ENCODE measurements at places on chromosomes 12 and 14.
A peak's percentile ranks its signal among the peaks of the same experiment; 100 is the strongest.

DNA sequence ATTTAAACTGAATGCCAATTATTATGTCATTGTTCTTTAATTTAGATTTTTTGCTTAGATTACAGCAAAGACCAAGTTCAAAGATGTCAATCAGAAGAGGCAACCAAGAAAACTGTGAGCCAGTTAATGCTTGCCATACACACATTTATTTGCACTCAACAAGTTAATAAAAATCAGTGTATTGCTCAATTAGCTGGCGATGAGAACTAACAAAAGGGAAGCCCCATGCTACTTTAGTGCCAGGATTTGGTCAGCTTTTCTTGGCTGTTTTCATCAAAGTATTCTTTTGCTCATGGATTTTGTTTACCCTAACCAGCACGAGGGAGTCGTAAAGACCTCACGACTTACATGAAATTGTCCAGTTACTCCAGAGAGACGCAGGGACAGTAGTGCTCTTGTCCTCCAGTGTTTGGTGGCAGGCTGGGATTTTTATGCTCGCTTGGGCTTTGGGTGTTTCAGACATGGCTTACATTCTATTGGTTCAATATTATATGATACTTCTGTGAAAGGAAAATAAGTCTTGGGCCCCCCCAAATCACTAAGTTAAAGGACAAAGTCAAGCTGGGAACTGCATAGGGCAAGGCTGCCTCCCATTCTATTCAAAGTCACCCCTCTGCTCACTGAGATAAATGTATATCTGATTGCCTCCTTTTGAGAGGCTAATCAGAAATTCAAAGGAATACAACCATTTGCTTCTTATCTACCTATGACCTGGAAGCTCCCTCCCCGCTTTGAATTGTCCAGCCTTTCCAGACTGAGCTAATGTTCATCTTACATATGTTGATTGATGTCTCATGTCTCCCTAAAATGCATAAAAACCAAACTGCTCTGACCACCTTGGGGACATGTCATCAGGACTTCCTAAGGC, 7.4 kb upstream of the B4GALNT1 start:
- DNase-seq, result no peak

- no peak for DNase-seq
Observed at GRCh38 chr12:12534975-12535374, 27.7 kb downstream of the DUSP16 start.

- no peak for DNase-seq
Observed at GRCh38 chr12:29241821-29242591, 92.9 kb downstream of the FAR2 start.

DNA sequence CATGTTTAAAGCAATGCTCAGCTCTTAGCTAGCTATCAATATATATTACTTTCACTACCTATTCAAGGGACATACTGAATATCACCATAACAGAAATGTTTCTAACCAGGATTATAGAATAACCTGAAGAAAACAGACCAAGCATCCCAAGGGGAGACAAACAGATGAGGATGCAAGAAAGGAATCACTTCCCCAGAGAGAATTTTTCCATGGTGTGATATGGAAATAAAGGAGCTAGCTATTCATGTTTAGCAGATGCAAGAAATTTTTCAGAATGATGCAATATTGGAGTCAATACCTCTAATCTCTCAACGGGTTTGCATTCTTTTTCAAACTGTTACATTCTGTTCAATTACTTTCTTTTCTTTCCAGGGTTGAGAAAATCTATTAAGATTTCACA, 538.9 kb upstream of the FLRT2 start:
- no peak for DNase-seq

- DNase-seq, result peak; percentile 85
Observed at GRCh38 chr12:109020796-109021380, at the start of gene SVOP. Gene SVOP (minus strand): TSS chr12:109021068. CDS start chr12:109020868, 200 bp downstream.

DNA sequence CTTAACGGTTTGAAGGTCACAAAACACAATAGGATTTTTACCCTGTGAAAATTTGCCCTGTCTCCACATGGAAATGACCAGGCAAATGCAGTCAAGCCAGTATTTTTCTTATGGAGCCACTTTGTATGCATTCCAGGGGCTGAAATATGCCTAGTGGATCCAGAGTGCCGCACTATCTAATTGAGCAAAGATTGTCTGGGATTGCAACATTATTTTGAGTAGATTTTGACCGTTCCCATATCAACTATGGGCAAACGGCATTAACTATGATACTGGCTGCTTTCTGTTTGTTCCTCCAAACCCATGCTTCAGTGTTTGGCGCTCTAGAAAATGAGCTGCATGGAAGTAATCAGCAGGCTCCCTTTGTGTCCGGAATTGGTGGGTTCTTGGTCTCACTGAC, 223.0 kb downstream of the BTG1 start:
- no peak for DNase-seq

DNA sequence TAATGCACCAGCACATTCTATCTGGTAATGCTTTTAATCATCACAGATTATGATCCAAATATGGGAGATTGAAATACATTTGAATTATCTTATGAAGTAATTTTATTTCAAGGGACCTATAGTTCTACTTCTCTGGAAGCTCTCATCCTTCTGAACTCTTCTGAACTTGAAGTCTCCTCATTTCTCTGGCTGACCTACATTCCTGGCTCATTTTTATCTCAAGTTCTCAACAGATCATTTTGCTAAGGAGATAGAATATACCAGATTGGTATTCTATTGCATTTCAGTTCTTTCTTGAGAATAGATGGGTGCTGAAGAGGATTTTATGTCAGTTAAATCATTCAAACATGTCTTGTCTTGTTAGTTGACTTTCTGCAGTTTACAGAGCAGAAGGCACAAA, 7.9 kb downstream of the HMGA2 start:
- DNase-seq, result no peak

DNA sequence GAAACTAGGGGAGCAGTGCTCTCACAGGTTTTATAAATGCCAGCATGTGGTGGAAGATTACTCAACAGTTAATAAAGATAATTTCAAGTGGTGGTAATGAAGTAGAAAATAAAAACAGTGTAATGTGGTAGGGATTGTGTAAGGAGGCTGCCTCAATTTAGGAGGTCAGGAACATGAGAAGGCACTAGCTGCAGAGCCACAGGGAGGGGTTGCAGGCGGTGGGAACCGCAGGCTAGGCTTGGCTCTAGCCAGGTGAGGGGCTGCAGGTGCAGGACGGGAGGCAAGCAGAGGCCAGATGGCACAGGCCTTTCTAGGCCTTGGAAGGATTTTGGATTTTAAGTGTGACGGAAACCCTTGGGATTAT, 768 bp downstream of the METTL25 start:
- DNase-seq, result no peak

- no peak for DNase-seq
Observed at GRCh38 chr12:27276275-27276674, 32.2 kb downstream of the STK38L start.

DNA sequence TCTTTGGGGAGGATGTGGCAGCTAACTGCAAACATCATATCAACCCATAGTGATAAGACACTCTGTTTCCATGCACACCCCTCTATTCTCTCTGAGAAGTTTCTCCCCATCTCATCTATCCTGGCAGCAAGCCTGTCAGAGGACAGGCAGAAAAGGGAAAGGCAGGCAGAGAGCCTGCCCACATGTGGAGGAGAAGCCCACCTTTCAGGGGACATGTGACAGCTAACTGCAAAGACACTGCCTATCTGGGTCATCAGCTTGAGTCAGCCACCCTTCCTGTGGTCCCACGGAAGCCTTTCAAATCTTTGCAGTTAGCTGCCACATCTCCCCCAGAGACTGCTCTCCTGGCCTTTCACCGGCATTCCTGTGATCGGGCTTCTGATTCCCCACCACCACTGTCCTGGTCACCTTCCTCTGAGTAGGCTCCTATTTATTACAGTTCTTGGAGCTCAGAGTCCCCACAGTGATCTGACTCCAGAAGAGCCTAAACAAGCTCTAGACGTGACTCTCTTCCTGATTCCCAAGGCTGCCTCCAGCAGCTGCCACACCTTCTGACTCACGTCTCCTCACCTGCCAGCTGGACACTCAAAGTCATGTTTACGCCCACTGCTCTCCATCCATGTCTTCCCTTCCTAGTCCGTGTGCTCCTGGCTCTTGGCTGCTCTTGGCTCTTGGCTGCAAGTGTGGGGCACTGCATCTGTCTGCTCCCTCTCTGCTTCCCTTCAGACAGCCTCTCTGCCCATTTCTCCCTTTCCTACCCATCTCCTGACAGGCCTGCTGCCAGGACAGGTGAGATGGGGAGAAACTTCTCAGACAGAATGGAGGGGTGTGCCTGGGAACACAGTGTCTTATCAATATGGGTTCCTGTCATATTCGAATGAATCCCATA, 7.5 kb upstream of the KRT1 start:
- DNase-seq, result no peak

DNA sequence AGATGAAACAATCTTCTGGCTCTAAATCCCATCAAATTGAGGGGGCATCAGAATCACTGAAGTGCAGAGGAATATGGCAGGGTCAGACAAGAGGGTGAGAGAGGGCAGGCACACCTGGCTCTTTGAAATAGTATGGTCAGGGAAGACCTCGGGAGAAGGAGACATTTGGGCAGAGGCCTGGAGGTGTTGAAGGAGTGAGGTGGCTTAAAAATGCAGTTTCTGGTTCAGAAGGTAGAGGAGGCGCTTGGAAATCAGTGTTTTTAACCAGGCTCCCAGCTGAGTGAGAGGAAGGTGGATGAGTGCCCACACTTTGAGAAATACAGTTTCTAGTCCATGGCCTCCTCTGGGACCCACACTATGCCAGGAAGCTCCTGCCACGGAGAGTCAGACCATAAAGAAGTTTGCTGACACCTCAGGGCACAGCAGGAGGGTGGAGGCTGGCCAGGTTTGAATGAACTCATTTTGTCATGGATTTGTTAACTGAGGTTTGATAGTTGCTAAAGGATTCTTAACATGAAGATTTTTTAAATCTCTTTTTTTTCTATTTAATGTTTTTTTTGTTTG, 20.1 kb downstream of the NID2 start:
- DNase-seq, result no peak

GRCh38 chr12:89875225-89875624, 166.6 kb upstream of the ATP2B1 start:
- no peak for DNase-seq

DNA sequence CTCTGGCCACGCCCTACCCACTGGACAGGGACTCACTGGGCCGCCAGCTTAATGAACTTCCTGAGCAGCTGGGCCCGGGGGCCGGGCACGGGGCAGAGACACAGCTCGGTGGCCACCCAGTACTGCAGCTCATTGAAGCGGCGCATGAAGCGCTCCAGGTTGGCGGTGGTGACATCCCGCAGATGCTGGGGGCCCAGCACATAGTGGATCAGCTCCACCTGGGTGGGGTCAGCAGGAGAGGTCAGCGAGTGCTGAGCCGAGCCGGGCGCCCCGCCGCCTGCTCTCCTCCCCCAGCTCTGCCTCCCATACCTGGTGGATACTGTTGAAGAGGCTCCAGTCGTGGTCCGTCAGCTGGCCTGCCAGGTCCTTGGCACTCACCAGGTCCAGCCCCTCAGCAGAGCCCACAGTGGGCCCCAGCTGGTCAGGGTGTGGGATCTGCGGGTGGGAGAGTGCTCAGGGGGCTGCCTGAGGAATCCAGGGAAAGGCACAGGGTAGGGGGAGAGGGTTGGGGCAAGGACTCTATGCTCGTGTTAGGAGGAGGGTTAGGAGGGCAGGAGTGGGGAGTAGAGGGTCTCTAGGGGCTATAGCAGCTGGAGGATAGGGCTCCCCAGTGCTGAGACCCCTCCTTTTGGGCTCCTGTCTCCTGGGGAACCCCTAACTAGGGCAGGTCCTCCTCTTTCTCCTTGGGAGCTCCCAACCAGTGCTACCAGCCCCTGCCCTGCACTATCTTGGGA, 15.5 kb upstream of the ENDOU start:
- no peak for DNase-seq

- no peak for DNase-seq
Observed at GRCh38 chr14:42778984-42779383, 1172.3 kb downstream of the LRFN5 start.

- no peak for DNase-seq
Observed at GRCh38 chr14:49770212-49770817, 2.4 kb downstream of the KLHDC2 start.

GRCh38 chr12:13257356-13257875, 60.9 kb downstream of the EMP1 start:
- DNase-seq, result no peak

- DNase-seq, result no peak
Observed at GRCh38 chr14:63565448-63565847, 22.3 kb upstream of the PPP2R5E start.

DNA sequence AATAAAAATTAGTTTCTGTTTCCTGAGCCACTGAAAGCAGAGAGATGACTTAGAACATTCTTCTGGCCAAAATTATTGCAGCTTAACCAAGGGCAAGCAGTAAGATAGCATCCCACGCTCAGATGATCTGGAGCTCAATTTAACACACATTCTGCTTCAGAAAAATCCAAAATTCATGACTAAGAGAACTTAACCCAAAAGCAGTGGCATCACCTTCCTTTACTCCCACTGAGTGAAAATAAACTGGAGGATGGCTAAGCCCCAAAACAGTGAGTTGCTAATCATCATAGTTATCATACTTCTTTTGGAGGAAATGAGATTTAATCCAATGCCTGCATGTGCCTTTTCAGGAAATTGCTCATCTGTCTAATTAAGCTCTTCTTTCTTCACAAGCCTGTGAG, 195.4 kb downstream of the DUSP6 start:
- no peak for DNase-seq

DNA sequence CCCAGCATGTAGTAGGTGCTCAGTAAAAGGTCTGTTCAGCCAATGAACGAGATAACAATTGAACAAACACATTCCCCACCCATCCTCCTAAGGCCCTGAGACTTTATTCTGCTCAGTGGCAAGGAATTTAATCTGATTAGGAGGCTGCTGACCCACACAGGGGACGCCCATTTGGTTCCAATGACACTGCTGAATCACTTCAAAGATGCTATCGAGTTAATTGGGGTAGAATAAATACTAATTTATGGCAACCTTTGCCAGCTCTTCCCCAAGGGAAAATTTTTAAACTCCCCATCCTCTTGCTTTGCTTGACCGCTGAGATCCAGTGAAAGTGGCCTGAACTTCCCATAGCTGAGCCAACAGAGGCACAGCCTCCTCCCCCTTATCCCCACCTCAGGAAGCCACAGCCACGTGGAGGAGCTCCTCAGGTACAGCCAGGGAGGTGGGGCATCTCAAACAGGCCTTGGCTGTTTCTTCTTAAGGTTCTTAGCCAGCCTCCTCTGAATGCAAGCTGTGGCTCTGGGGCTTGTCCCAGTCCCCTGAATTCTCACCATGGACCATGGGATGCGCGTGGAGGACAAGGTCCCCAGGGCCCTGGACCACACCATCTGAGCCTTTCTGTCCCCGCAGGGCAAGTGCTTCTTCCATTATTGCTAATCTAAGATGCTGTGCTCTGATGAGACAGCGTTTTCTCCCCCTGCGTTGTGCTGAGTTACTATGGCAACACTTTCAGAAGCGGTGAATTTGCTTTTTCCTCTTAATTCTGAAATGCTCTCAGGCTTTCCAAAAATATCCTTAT, 26.7 kb downstream of the C14orf132 start:
- peak; percentile 80 for DNase-seq
